ENCODE measurements at places on chromosomes 1 and 21.

GRCh38 chr1:204502241-204502640, 7.6 kb upstream of the PIK3C2B start:
- no peak for DNase-seq

DNA sequence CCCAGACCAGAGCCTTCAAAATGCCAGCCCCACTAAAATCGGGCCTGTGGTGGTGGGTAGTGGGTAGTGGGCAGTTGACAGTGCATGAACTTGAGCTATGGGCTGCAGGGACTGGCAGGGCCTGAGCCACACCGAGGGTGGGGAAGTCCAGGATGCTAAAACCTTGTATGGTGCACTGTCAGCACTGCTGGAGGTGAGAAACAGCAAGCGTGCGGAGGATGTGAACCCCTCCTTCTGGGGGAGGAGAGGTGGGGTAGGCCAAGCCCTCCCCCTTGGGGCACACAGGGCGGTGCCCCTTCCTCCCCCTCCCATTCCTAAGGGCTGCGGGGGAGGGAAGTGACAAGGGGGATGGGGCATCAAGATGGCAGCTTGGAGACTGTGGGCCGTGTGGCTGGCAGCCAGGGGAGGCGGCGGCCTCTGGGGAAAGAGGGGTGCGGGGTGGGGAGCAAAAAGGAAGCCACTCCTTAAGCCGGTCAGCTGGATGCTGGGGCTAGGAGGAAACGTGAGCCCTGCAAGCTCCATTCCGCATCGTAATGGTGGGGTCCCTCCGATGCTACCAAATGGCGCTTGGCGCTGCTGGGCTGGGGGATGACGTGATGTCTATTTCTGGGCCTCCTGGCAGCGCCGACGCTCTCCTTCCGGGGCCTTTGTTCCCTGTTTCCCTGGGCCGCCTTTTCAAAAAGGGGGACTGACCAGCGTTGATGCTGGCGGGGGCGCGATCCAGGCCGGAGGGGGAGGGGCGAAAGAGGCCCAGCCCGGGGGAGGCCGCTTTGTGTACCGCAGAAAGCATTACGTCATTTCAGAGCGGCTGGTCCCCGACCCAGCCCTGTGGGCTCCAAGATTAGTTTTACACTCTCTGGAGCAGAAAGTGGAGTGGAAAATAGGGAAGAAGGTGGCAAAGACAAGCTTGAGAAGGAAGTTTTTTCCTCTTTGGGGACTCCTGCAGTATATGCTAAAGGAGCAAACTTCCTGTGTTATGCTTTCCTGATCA, 809 bp downstream of the SYT11 start:
- DNase-seq, result peak; percentile 95

GRCh38 chr1:189939967-189940366, 537.7 kb downstream of the BRINP3 start:
- no peak for DNase-seq

DNA sequence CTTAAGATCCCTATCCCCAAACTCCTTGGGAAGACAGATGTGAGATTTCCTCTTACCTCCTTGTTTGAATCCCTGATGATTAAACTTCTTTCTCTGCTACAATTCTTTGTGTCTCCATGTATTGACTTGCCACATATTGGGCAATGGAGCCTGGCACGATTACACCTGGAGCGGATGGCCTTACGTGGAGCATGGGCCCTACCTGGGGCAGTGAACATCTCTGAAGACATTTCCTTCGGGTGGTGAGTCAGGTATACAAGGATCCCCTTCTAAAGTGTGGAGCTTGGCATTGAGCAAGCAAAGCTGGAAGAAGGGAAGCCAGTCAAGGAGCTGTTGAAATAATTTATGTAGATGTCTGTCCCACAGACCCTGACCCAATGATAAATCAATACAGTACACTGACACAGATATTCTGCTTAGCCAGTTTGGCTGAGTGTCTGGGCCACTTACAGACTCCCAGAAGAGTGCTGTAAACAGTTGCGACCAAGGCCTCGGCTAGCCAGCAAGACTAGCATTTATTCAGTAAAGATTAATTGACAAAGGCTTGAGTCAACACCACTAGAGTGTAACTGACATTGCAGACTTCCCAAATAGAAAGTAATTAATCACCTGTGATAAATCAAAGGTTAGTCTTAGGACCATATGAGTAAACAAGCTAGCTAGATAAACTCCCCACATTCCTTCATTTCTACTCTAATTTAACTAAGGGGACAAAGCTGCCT, 83.1 kb upstream of the KCNK1 start:
- no peak for DNase-seq

DNA sequence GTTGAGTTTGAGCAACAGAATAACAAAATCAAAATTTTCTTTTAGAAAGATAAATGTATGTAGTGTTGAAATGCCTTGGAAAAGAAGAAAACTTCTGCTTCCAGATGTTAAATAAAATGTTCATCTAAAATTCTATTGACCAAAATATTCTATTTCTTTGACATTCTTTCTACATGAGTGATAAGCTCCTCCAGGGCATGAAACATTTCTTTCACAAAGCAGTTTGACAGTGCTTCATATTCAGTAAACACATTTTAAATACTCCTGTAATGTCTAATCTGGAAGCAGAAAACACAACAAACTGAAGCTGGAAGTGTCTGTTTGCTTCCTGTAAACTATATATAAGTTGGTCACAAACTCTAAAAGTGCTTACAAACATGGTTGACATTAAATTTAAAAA, 61.5 kb downstream of the RGS21 start:
- DNase-seq, result no peak

GRCh38 chr1:36151134-36151844, 2.0 kb upstream of the TRAPPC3 start:
- DNase-seq, result peak; percentile 29

GRCh38 chr1:24932284-24932683, 2.2 kb upstream of the RUNX3 start:
- DNase-seq, result peak; percentile 74

Measured in GM23338 (cell line).